T-cell (primary cell): ENCODE measurements at places on chromosomes 6 and 20. TPM values are rescaled to one million over a fixed set of nuclear protein-coding genes. Genes with fewer than 3 reads are reported as not detected.

- H3K36me3 ChIP-seq: no peaks in the 10 kb centered on the region
- peaks cover 10% of the 10 kb centered on the region for H3K4me1 ChIP-seq
- no peaks in the 10 kb centered on the region for H3K27me3 ChIP-seq
- H3K4me3 ChIP-seq: no peak overlapping the region
Measured at GRCh38 chr20:4973330-4974097, 27.8 kb downstream of the SLC23A2 start.

DNA sequence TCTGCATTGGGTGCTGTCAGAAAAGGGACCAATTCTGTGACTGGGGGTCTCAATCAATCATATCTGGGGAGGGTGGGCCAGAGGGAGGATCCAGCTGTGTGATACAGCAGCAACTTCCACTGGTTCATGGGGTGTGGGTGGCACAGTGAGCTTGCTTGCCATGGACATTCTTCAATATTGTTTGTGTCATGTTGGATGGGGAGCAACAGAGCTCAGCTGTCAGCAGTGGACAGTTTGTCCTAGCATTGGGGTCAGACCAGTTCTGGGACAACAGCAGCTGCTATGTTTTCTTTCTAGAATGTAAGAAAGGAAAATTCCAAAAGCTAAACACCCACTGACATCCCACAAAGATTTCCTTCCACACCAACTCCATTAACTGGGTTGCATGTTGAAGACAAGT lies 221.9 kb upstream of the CDH4 start:
- no peaks in the 10 kb centered on the region for H3K36me3 ChIP-seq
- no peaks in the 10 kb centered on the region for H3K27me3 ChIP-seq
- DNase-seq: no peak
- no peaks in the 10 kb centered on the region for H3K4me1 ChIP-seq
- H3K4me3 ChIP-seq: no peak overlapping the region
- no peak overlapping the region for H3K27ac ChIP-seq

MYO6 gene
- total RNA-seq: 2.3 TPM

PTPN1 gene
- 55.3 TPM for total RNA-seq

SLC25A27 gene
- total RNA-seq: 0.23 TPM
